ENCODE measurements at places on chromosomes 11 and 22.

DNA sequence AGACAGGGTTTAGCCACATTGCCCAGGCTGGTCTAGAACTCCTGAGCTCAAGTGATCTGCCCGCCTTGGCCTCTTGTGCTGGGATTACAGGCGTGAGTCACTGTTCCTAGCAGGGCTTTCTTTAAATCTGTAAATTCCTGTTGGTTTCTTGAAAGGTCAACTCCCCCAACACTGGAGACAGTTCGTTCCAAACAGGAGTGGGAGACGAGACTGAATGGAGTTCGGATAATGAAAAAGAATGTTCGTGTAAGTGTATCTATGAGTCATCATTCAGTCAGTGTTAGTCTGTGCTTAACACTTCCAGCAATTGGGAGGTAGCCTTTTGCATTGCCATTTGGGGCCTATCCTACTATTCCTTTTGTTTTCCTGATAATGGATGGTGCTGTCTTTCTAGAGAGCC, 10.0 kb upstream of the BACE1-AS start:
- peak; percentile 85 for DNase-seq

GRCh38 chr11:69041516-69041915, 7.2 kb upstream of the TPCN2 start:
- no peak for DNase-seq

GRCh38 chr11:75280770-75281468, 40.3 kb downstream of the TPBGL start:
- DNase-seq: no peak

DNA sequence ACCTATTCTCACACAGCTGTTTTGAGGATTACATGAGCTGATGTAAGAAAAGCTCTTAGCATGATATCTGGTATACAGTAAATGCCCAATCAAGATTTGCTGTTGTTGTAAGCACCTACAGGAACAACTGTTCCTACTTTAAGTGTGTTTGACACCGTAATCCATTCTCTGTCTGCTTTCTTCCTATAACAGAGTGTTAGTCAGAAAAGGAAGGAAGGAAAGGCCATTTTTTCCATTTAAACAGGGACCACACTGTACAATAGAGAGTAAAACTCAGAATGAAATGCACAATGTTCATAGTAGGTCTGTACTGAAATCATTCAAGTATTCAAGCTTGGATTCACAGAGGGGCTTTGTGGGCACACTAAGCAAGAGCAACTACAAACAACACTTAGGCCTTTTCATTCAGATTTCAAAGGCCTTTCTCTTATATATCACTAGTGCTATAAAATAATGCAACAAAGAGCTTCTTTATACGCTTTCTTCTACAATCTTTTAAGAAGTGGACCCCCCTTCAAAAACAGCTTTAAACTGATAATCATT, 21.5 kb downstream of the MTCH2 start:
- DNase-seq: no peak

DNA sequence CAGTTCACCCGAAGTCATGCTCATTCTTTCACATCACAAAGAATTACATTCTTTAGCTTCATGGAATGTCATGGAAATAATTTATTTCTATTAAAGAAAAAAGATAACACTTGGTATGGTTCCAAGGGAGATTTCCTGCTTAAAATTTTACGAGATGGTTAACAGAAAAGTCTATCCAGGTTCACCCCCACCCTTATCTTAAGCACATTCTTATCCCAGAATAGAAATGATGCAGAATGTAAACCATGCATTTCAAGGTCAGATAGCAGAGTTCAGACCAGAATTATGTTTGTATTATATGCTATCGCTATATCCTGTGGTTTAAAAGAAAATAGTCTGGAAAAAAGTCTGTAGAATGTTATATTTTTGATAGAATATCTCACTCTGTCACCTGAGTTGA, 58.7 kb downstream of the GAS2 start:
- no peak for DNase-seq

DNA sequence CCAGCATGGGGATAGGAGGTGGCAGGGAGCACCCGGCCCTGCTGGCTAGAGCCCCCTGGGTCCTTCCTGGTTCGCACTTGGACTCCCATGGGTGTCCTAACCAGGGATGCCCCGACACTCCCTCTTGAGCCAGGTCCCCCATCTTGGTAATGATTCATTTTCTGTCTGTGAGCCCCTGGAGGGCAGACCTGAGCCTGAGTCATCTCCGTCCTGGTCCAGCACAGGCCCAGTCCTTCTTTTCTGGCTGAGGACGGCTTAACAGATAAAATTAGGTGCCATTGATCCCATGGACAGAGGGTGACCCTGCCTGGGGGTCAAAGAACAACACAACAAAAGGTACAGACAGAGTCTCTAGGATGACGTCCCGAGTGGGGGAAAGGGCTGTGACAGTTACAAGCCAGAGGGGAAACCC, 3.5 kb downstream of the RHOD start:
- no peak for DNase-seq

DNA sequence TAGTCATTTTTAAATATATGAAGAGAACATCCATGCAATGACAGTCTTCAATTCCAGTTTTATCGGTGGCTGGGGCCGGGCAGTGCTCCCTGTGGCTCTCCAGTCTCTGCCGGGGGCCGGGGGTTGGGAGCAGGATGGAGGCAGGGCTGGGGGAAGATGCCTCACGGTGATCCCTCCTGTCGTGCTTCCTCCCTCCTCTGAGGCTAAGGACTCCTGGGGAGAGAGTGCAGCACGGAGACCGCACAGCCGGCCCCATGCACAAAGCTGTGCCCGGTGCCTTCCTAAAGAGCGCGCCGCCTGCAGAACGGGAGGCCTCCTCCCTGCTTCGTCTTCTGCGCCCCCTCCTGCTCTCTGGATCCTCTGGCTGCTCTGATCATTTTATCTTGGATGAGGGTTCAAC, 20.5 kb downstream of the GAL start:
- DNase-seq: no peak

DNA sequence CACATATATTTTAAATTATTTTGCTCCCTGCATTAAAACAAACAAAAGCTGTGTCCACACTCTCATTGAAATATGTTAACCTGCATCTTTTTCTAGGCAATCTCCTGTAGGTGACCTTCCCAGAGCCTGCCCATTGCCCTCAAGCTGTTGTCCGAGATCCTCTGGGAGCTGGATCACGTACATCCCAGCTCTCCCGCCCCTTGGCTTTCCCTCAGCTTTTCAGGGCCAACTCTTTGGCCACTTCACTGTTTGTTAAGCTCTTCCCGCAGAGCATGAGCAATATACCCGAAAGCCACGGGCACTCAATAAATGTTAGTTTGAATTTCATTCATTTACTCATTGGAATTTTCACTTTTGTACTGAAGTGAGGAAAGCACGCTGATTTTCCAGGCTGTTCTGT, 32.2 kb downstream of the ELMOD1 start:
- no peak for DNase-seq

DNA sequence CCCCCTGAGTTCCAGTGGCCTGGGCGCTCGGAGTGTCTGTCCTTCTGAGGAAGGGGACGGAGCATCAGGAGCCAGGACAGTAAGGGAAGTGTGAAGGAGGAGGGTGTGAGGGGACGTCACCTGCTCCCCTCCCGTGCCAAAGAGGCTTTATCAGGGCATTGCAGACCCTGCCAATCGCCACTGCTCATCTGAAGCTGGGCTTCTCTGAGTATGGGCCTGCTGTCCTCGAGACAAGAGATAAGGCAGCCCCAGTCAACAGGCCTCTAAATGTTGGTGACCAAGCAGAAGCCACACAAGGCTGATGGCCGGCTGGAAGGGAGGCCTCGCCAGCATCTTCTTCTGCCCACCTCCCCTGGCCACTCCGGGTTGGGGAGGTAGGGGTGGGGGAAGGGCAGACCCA, 29.8 kb downstream of the LIF start:
- no peak for DNase-seq

DNA sequence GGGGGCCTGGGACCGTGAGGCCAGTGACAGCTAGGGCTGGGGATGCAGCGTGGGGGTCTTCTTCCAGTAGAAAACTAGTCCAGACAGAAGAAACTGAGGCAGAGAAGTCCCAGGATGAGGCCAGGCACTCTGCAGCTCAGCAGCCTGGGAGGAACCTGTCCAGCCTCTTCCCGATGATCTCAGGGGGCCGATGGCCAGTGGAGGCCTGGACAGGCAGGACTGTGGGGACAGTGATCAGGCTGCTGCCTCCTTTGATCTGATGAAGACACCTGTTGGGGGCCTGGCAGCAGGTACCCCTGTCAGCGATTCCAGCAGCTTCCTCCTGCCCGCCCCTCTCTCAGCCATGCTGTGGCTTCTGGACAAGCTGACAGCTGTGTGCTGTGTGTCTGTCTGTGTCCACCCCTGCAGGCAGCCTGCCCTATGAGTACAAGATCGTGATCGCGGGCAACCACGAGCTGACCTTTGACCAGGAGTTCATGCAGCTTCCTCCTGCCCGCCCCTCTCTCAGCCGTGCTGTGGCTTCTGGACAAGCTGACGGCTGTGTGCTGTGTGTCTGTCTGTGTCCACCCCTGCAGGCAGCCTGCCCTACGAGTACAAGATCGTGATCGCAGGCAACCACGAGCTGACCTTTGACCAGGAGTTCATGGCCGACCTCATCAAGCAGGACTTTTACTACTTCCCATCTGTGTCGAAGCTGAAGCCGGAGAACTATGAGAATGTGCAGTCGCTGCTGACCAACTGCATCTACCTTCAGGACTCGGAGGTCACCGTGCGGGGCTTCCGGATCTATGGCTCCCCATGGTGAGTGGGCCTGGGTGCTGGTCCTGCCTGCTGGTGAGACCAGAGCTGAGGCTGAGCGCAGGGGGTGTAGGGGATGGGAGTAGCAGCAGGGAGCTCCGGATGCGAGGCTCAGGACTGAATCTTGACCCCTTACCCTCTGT, 62.6 kb downstream of the MPPED1 start:
- DNase-seq: no peak

DNA sequence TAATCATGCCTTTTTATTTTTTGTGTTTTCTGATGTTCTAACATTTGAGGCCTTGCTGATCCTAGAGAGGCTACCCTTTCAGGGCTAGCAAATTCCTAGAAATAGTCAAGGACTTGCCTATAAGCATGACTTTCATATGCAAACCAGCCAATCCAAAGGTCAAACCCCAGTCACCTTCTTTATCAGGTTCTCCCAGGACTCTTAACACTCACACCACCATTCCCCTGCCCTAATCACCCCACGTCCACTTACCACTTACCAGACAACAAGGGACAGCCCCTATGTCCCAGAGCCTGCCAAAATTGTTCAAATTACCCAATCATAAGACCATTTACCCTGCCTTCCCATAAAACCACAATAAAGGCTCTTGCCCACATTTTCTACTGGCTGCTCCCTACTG, 1339.8 kb downstream of the LRRC4C start:
- DNase-seq: no peak

DNA sequence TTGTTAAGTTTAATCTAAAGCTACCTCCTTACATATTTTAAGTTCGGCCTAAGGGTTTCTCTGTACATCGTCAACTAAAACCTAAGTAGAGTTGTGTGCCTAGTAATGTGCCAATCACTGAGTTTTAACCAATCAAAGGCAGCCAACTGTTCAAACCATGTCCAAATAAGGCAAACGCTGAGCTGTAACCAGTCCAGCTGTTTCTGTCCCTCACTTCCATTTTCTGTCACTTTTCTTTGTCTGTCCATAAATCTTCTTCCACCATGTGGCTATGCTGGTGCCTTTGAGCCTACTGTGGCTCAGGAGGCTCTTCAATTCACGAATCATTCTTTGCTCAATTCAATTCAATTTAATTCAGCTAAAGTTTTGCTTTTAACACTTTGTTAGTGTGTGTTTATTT, 13.9 kb upstream of the ATXN10 start:
- no peak for DNase-seq

DNA sequence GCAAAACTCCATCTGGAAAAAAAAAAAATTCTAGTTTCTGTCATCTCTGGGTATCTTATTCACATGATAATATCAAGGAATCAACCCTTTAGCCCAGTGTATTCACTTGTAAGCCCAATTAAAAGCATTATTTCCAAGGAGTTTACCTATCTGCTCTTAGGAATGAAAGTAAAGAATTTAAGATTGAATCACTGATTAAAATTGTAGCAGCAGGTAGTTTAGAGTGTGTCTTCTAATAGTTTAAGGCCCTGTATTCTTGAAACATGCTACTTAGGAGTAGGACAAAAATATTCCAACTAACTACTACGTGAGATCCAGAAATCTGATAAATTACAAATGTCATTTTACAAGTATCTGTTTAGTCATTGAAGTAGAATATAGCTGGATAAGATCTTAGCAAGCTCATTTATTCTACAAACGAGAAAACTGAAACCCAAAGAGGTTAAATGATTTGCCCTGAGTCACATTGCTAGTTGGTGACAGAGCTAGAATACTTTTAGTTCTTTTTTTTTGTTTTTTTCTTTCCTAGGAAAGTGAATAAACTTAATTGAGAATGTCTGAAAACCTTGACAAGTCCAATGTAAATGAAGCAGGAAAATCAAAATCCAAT, 4.0 kb downstream of the TCP11L1 start:
- DNase-seq: no peak

DNA sequence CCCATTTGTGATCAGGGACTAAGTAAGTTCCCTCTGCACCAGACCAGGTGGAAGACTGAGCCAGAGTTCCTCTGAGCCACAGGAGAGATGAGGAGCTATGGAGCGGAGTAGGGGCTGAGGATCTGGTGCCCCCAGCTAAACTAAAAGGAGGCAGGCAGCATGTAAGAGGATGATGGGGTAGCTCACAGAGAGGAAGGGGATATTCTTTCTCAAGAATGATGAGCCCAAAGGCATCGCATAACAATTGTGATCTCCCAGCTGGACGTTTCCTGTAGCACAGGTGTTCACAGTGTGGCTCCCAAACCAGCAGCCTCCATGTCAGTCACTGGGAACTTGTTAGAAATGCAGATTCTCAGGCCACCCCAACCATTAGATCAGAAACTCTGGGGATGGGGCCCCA, 24.4 kb downstream of the ADAMTS8 start:
- no peak for DNase-seq

- DNase-seq: peak; percentile 20
Observed at GRCh38 chr22:20156611-20157429, 6.0 kb upstream of the CCDC188 start.

DNA sequence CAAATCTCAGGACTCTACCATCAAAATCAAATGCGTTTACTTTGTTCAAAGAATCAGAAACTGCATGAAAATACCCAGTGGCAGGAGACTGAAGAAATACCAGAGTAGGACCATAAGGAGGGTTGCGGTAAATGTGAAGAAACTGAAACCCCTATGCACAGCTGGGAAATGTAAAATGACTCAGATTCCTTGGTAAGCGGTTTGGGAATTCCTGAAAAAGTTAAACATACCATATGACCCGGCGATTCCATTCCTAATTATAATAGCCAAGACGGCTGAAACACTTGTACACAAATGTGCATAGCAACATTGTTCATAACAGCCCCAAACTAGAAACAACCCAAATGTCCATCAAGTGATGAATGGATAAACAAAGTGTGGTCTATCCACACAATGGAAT, 114.1 kb upstream of the GRAMD1B start:
- no peak for DNase-seq

DNA sequence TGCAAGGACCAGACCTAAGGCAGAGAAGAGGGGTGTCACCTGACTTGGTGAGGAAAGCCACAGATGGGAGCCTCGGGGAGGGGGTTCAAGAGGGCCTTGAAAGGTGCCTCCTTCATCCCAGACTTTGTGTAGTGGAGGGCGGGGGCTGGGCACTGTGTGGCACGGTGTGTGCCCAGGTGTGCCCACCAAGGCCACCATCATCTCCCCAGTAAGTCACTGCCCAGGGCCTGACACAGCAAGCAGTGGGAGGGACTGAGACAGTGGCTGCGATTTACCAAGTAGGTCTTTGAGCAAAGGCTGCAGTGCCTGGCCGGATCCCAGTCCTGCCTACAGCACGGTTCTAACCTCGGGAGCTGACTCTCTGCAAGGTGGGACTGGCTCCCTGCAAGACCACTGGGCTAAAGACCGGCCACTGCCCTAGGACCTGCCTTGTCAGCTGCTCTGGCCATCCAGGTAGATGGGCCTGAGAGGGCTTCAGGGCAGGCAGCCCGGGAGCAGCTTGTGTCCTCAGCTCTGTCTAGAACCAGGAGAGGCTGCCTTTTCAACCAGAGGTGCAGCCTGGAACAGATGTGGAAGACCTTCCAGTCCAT, 1.4 kb downstream of the OSM start:
- DNase-seq: no peak
